ENCODE measurements at places on chromosomes 11 and 22.

GRCh38 chr22:48936391-48936790 lies 891.3 kb downstream of the BRD1 start:
- no peak for DNase-seq

DNA sequence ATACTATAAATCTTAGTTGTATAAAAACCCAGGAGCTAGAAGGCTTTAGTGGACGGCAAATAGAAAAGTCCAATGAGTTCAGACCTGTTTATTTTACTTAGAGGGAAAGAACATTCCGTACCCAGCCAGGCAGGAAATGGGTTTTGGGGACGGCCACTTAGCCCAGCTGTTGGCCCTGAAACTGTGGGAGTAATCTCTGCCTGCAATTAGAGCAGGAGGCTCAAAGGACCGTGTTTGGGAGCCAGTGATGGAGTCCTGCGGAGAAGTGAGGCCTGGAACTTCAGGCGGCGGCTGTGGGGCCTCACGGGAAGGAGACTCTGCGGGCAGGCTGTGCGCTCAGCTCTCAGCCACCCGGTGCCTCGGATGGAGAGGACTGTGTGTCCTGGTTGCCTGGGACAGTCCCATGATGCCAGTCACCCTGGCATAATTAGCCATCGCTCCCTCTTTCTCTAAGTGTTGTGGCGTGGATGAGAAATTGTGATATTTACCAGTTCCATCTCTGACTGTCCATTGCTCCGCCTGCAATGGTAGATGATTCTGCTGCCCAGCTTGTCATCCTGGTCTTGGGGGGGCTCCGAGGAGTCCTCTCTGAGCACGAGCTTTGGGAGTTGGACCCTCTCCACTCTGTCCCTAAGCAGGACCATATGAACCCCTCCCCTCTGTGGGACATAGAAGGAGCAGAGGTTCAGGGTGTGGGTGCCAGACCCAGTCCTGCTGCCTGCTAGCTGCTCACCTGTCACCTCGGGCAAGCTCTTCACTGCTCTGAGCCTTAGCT lies 530.3 kb downstream of the TBC1D22A start:
- DNase-seq = no peak

GRCh38 chr11:32311346-32312065 lies 123.8 kb downstream of the WT1 start:
- DNase-seq = no peak

DNA sequence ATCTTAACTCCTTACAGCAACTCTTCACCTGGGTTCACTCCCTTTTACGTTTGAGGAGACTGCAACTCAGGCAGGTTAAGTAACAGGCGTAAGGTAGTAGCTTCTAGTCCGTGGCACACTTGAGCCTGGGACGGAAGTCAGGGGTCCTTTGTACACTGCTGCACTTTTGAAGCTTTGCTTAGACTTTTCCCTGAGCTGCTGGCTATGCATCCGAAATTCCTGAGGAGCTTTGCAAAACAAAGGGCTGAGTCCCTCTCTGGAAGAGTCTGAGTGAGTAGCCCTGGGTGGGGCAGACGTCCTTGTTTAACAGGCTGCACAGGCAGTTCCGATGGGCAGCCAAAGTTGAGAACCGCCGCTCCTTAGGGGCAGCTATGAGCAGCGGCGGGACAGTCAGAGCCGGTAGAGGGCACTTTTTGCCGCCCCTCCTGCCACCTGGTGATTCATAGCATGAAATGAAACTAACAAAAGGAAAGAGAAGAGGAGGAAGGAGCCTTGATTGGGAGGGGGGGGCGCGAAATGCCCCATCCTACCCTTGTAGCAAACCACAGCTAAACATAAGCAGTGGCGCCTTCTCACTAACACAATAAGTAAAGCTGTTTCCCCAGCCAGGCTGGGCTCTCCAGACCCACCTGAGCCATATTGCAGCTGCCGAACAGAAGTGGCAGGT lies 1.4 kb downstream of the TMEM109 start:
- DNase-seq = peak; percentile 40

GRCh38 chr11:103936059-103936458 lies 100.4 kb upstream of the DDI1 start:
- no peak for DNase-seq

GRCh38 chr11:124756753-124757227 lies 4.7 kb upstream of the VSIG2 start:
- no peak for DNase-seq

GRCh38 chr11:16184588-16184987 lies 171.8 kb downstream of the SOX6 start:
- no peak for DNase-seq

- no peak for DNase-seq
These were observed 98.0 kb downstream of the PIWIL4 start for GRCh38 chr11:94665116-94665659.
